ENCODE measurements at places on chromosomes 1 and 21.

- no peak for DNase-seq
Observed at GRCh38 chr21:38920631-38921398, 115.1 kb downstream of the ETS2 start.

DNA sequence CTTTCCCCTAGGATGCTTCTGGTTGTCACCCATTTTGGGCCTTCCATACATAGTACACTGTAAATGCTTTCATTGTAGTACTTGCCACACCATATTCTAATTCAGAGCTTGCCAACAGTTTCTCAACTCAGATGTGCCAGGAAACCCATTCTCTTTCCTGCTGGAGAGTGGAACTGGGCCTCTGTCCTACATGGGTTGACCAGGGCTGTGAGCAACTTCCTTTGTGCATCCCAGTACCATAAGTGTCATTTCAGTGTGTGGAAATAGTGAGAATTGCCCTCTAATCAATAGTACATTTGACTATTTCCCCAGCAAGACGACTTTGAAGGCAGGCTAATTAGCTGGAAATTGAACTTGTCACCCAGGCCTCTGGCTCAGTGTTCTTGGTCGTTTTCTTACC is 74.8 kb downstream of the MTR start:
- no peak for DNase-seq

- DNase-seq, result no peak
Observed at GRCh38 chr1:106224426-106224825, 832.0 kb upstream of the PRMT6 start.

- no peak for DNase-seq
Observed at GRCh38 chr1:94666797-94667196, 125.2 kb upstream of the F3 start.

Data from iPS DF 6.9 (cell line).